ENCODE measurements at places on chromosomes 11 and 22.
A peak's percentile ranks its signal among the peaks of the same experiment; 100 is the strongest.

DNA sequence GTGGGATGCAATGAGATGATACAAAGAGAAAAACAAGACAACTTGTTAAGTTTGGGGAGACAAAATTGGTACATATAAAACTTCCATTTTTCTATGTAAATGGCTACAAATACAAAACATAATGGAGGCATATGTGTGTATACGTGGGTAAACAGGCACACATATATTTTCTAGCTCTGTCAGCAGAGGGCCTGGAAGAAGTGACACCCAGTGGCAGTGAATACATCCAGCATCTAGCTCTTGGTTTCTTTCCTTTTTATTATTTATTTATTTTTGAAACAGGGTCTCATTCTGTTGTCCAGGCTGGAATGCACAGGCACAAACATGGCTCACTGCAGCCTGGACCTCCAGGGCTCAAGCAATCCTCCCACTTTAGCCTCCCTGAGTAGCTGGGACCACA lies 5.0 kb upstream of the RASL10A start:
- H3K27me3 ChIP-seq, result no peaks in the 10 kb centered on the region
- H3K4me3 ChIP-seq, result no peak overlapping the region
- H3K27ac ChIP-seq, result no peak overlapping the region
- peaks cover 6% of the 10 kb centered on the region for H3K4me1 ChIP-seq

- H3K36me3 ChIP-seq, result no peaks in the 10 kb centered on the region
- no peak overlapping the region for H3K4me3 ChIP-seq
- DNase-seq, result peak; percentile 72
- H3K27me3 ChIP-seq, result no peaks in the 10 kb centered on the region
- peak overlapping the region; percentile 53 for H3K27ac ChIP-seq
These were observed 8.5 kb downstream of the MARK2 start for GRCh38 chr11:63847363-63847762.

- H3K27me3 ChIP-seq, result no peaks in the 10 kb centered on the region
- H3K36me3 ChIP-seq, result no peaks in the 10 kb centered on the region
- H3K27ac ChIP-seq, result no peak overlapping the region
- no peaks in the 10 kb centered on the region for H3K4me1 ChIP-seq
- DNase-seq, result no peak
- no peak overlapping the region for H3K4me3 ChIP-seq
These were observed 52.7 kb upstream of the CCND1 start for GRCh38 chr11:69588270-69588669.

DNA sequence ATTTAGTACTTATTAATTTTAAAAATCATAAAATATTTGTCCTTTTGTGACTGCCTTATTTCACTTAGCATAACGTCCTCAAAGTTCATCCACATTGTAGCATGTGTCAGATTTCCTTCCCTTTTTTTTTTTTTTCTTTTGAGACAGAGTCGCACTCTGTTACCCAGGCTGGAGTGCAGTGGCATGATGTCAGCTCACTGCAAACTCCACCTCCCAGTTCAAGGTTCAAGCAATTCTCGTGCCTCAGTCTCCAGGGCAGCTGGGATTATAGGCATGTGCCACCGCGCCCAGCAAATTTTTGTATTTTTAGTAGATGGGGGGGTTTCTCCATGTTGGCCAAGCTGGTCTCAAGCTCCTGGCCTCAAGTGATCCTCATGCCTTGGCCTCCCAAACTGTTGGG lies 10.6 kb downstream of the RAB6A start:
- H3K36me3 ChIP-seq, result no peaks in the 10 kb centered on the region
- no peak overlapping the region for H3K4me3 ChIP-seq
- peaks cover 24% of the 10 kb centered on the region for H3K4me1 ChIP-seq
- no peaks in the 10 kb centered on the region for H3K27me3 ChIP-seq

GRCh38 chr11:124898263-124898680 lies 607 bp upstream of the ROBO4 start:
- H3K27ac ChIP-seq, result peak overlapping the region; percentile 84
- no peak overlapping the region for H3K4me3 ChIP-seq
- no peaks in the 10 kb centered on the region for H3K27me3 ChIP-seq
- H3K36me3 ChIP-seq, result peaks cover 21% of the 10 kb centered on the region
- H3K4me1 ChIP-seq, result peaks cover 32% of the 10 kb centered on the region

- H3K4me3 ChIP-seq, result no peak overlapping the region
- H3K27ac ChIP-seq, result peak overlapping the region; percentile 49
- peaks cover 60% of the 10 kb centered on the region for H3K4me1 ChIP-seq
- H3K36me3 ChIP-seq, result no peaks in the 10 kb centered on the region
- no peaks in the 10 kb centered on the region for H3K27me3 ChIP-seq
These were observed 5.5 kb downstream of the ROBO4 start for GRCh38 chr11:124892146-124892545.

- no peaks in the 10 kb centered on the region for H3K4me1 ChIP-seq
- H3K27ac ChIP-seq, result no peak overlapping the region
These were observed 911.9 kb downstream of the METTL15 start for GRCh38 chr11:29019960-29020683.

DNA sequence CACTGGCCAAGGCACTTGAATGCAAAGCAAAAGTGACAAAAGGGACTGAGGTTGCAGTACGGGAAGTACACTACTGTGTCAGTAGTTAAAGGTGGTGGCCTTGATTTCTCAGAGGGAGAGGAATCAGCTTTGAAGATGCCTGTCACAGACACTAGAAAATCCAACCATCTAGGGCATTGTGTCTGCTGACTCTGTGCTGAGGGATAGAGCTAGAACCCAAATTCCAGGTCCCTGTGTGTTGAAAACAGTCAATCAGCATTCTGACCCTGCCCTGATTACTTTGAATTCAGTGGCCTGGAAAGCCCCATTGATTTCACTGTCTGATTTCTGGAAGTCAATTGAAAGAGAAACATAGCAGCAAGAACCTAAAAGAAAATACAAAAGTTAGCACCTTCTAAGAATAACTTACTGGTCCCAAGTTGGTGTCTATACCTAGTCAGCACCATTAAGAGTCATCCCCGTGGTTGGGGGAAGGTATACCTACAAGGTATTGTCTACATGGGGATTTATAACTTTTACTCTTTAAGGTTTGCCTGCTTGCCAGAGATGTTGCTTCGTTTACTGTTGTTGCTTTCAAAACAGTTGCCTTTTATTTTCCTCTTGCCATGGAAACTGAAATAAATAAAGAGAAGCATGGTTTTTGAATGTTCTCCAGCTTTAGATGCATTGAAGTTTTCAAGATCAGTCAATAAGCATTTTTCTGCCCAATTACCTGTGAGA lies 97.3 kb downstream of the PDHX start:
- H3K4me3 ChIP-seq, result no peak overlapping the region
- no peaks in the 10 kb centered on the region for H3K4me1 ChIP-seq
- DNase-seq, result no peak
- H3K27me3 ChIP-seq, result no peaks in the 10 kb centered on the region

GRCh38 chr11:116946414-116946813 lies 109.0 kb upstream of the APOA1 start:
- no peak overlapping the region for H3K4me3 ChIP-seq
- DNase-seq, result no peak
- no peaks in the 10 kb centered on the region for H3K27me3 ChIP-seq
- H3K27ac ChIP-seq, result no peak overlapping the region

GRCh38 chr11:11961399-11962028 lies 46.9 kb downstream of the DKK3 start:
- no peak for DNase-seq
- H3K27me3 ChIP-seq, result no peaks in the 10 kb centered on the region
- H3K27ac ChIP-seq, result no peak overlapping the region

DNA sequence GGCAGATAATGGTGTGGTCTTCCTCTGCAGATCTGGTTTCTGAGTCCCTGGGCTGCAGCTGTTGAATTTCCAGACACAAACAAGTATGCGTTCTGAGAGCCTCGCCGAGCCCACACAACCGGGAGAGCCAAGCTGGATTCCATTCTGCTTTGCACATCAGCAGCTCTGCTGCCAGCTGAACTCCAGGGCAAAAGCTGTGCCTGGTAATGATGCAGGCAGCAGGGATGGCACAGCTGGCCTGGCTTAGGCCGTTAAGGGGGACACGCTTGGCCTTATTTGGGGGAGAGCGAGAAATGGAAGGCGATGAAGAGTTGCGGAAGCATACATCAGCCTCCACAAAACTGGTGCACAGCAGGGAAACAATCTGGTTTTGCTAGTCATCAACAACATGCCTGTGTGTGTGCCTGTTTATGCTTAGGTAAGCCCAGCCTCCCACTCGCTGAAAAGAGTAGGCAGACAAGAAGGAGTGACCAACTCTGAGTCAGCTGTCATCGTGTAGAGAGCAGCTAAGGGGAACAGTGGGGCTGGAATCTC lies 25.1 kb downstream of the ADAMTS8 start:
- H3K27me3 ChIP-seq, result no peaks in the 10 kb centered on the region
- DNase-seq, result peak; percentile 28
- H3K4me3 ChIP-seq, result no peak overlapping the region
- peaks cover 4% of the 10 kb centered on the region for H3K4me1 ChIP-seq
- peak overlapping the region; percentile 61 for H3K27ac ChIP-seq

- H3K27me3 ChIP-seq, result no peaks in the 10 kb centered on the region
- H3K36me3 ChIP-seq, result no peaks in the 10 kb centered on the region
- no peak for DNase-seq
- no peaks in the 10 kb centered on the region for H3K4me1 ChIP-seq
- H3K27ac ChIP-seq, result no peak overlapping the region
These were observed 559.6 kb upstream of the CCDC90B start for GRCh38 chr11:83845797-83846196.

GRCh38 chr22:22464541-22465054 lies 43.9 kb downstream of the ZNF280B start:
- DNase-seq, result no peak
- no peak overlapping the region for H3K4me3 ChIP-seq
- H3K27me3 ChIP-seq, result no peaks in the 10 kb centered on the region

DNA sequence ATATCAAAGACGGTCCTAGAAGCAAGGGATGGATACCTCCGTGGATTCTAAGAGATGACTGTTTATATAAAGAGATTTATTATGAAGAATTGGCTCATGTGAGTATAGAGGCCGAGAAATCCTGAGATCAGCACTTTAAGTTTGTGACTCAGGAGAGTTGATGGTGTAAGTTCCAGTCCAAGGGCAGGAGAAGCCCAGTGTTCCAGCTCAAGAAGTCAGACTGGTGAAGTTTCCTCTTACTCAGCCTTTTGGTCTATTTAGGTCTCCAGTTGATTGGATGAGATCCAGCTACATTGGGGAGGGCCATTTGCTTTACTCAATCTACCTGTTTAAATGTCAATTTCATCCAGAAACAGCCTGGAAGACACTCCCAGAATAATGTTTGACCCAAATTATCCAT lies 45.1 kb downstream of the TSPAN18 start:
- H3K4me1 ChIP-seq, result peaks cover 17% of the 10 kb centered on the region
- H3K36me3 ChIP-seq, result no peaks in the 10 kb centered on the region
- no peak for DNase-seq
- no peaks in the 10 kb centered on the region for H3K27me3 ChIP-seq

DNA sequence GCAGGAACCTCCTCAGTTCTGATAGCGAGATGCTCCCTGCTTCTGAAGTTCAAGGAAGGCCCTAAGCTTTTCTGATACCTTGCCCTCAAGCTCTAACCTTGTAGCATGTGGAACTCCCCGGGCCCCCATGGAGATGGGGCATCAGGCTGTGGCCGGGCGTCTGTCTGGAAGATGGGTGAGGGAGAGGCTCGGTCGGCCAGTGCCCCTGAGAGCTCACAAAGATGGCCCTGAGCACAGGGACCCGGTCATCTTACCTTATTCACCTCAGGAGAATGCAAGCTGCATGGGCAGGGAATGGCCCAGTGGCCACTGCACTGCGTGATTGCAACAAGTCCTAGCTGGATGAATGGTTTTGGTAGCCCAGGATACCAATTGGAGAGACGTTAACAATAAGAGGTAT lies 830.3 kb downstream of the TBC1D22A start:
- no peak overlapping the region for H3K27ac ChIP-seq
- DNase-seq, result no peak
- no peaks in the 10 kb centered on the region for H3K27me3 ChIP-seq
- H3K36me3 ChIP-seq, result no peaks in the 10 kb centered on the region
- no peaks in the 10 kb centered on the region for H3K4me1 ChIP-seq

- DNase-seq, result no peak
- H3K4me1 ChIP-seq, result no peaks in the 10 kb centered on the region
- no peaks in the 10 kb centered on the region for H3K27me3 ChIP-seq
- H3K36me3 ChIP-seq, result no peaks in the 10 kb centered on the region
These were observed 152.7 kb upstream of the CCDC179 start for GRCh38 chr11:23012930-23013329.

DNA sequence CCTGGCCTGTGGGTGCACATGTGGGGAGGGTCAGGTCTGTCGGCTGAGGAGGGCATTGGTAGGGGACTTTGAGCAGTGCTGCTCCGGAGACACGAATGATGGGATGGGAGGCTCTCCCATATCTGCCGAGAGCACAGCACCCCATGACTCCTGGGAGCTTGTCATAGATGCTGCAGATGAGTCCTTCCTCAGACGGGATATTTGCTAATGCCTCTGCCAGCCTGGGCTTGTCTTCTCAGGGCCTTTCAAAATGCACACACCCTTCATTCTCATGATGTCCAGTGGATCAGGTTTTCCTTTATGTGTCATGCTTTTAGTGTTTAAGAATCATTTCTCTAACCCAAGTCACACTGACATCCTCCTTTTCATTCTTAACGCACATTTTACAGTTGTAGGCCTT lies 8.1 kb upstream of the RNH1 start:
- peaks cover 7% of the 10 kb centered on the region for H3K4me1 ChIP-seq
- DNase-seq, result no peak
- no peaks in the 10 kb centered on the region for H3K27me3 ChIP-seq
- H3K4me3 ChIP-seq, result no peak overlapping the region
- no peak overlapping the region for H3K27ac ChIP-seq

- peaks cover 23% of the 10 kb centered on the region for H3K4me1 ChIP-seq
- no peaks in the 10 kb centered on the region for H3K36me3 ChIP-seq
- no peaks in the 10 kb centered on the region for H3K27me3 ChIP-seq
- H3K27ac ChIP-seq, result no peak overlapping the region
These were observed 104.3 kb downstream of the RPL27A start for GRCh38 chr11:8786933-8787332.

GRCh38 chr11:121613724-121614123 lies 161.0 kb upstream of the SORL1-AS1 start:
- H3K4me1 ChIP-seq, result no peaks in the 10 kb centered on the region
- no peak overlapping the region for H3K27ac ChIP-seq
- H3K36me3 ChIP-seq, result no peaks in the 10 kb centered on the region

GRCh38 chr11:13717331-13717730 lies 48.9 kb downstream of the FAR1 start:
- H3K36me3 ChIP-seq, result peaks cover 64% of the 10 kb centered on the region
- no peak overlapping the region for H3K27ac ChIP-seq
- H3K4me3 ChIP-seq, result no peak overlapping the region
- H3K4me1 ChIP-seq, result no peaks in the 10 kb centered on the region

DNA sequence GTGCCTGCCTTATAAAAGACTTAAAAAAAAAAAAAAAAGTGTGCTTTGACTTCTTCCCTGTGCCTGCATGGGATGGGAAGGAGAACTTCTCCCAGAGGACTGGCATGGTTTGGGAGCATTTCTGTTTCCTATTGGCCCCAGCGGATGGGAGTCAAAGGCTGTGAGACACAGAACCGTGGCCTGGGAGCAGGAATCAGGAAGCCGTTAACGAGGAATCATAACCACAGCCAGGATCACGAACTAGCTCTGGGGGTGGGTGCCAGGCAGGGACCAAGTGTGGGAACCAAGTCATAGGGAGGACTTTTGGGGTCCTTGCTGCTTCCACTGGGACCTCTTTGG lies 526 bp downstream of the C1QTNF6 start:
- H3K4me1 ChIP-seq, result peaks cover 38% of the 10 kb centered on the region
- no peaks in the 10 kb centered on the region for H3K36me3 ChIP-seq

GRCh38 chr22:38204784-38205183 lies 3.0 kb downstream of the MAFF start:
- no peak overlapping the region for H3K4me3 ChIP-seq
- no peak overlapping the region for H3K27ac ChIP-seq
- peaks cover 29% of the 10 kb centered on the region for H3K4me1 ChIP-seq
- no peaks in the 10 kb centered on the region for H3K27me3 ChIP-seq

Measured in upper lobe of left lung (tissue), 6 donors.